ENCODE measurements at places on chromosomes 11 and 22.

DNA sequence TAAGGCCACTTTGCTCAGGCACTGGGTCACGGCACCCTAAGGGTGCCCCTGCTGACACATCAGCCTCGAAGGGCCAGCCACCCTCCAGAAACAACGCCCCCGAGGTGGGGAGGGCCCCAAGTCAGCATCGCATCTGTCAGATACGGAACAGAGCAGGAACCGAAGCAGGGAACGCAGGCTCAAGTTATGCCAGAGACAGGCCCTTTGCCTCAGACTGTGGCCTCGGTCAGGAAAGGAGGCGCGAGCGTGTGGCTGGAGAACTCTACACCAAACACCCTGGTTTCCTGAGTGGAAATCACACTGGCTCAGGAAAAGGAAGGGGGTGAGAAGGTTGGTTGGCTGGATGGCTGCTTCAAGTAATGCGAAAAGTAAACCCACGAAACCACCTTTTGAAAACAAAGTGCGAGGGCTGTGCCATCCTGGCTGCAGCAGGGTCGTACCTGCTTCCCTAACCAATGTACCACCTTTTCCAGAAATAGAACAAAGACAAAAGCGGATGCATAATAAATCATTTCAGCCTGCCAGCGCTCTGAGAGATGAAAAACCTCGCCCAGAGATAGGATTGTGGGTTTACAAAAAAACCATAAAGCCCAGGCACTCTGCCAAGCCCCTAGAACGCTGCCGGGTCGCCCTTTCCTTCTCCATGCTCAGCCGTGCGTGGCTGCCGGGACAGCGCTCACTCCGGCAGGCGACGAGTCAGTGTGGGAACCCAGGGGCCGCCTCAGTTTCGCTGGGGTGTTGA lies 38.6 kb downstream of the TRMU start:
- DNase-seq = no peak

- no peak for DNase-seq
Measured at GRCh38 chr22:35883031-35883620, 145.5 kb downstream of the RBFOX2 start.

GRCh38 chr11:120703358-120704152 lies 192.0 kb downstream of the GRIK4 start:
- DNase-seq = no peak

DNA sequence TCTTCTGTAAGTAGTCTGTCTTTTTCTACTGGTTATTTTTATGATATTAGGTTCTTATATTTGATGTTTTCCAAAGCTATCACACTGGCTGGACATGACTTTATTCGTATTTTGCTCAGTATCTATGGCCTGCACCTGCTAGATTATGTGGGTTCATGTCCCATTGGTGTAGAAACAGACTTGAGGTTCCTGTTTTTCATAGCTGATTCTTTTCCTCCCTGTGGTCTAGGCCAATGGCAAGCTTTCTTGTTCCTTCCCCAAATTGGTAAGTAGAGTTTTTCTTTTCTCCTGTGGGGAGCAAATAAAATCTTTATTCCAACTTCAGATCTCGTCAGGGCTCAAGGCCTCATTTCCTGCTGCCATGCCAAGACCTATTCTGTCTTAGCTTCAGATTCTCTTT lies 30.2 kb upstream of the SWAP70 start:
- DNase-seq = no peak

GRCh38 chr22:31734512-31734911 lies 15.4 kb downstream of the PRR14L start:
- DNase-seq = peak; percentile 38

DNA sequence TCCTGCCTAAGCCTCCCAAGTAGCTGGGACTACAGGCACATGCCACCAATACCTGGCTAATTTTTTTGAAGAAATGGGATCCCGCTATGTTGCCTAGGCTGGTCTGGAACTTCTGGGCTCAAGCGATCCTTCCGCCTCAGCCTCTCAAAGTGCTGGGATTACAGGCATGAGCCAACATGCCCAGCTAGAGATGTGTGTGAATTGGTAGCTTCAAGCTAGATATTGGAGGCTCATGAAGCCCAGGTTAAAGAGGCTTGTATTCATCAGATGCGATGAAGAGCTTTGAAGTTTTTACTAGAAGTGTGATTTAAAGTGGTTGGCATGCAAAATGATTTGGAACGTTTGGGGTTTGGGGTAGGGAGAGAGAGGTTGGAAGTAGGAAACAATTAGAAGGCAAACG lies 19.6 kb downstream of the NF2 start:
- DNase-seq = no peak

GRCh38 chr11:62644220-62644619 lies 2.2 kb downstream of the GANAB start:
- no peak for DNase-seq

DNA sequence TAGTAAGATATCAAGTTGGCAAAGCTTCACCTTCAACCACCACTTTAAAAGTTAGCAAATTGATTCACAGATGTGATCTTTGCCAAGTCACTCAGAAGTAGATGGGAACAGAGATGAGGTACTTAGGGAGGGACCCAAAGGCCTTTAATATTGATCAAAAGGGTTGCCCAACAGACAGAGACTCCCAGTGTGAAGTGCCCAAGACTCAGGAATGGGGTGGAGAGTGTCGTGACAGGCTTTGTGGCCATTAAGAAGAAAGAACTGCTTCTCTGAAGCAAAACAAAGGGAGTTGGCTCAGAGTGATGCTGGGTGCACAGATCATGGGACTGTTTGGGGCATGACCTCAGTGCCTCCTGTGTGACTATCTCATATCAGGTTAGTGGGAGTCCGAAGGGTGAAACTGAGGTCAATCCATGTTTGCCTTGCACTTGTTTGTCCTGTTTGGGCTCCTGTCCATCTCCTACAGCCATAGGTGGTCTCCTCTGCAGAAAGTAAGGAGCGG lies 132.3 kb downstream of the APIP start:
- no peak for DNase-seq

DNA sequence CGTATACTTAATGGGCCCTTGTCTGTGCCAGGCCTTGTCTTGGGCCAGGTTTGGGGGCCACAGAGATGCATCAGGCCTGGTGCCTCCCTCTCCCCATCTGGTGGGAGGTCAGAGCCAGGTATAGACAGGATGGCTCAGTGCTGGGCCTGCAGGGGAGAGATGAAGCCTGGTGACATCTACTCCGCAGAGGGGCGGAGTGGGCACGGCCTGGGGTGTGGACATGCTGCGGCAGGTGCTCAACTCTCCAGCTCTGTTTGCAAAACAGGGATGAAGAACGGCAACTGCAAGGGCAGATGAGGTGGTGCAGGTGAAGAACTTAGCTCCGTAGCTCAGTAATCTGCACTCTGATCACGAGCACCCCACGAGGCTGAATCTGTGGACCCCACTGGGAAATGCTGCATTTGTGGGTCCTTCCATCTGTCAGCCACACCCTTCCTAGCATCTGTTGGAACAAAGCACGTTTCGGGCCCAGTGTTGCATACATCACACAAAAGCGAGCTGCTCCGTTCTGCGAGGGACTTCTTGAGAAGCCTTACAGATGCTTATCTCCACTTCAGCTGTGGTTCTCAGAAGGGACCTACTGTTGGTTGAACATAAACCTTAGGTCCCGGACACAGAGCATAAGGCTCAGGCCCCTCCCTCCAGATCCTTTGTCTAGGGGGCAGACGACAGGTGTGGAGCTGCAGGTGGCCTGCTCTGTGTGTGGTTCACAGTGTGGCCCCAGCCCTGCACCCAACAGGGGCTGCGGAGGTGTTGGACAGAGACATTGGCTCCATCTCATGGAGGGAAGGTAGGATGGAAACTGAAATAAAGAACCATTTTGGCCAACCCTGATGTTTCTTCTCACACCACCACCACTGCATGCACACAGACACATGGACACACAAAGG lies 78.3 kb downstream of the LRRC32 start:
- DNase-seq = no peak

GRCh38 chr11:130328420-130328819 lies 13.7 kb upstream of the ZBTB44 start:
- no peak for DNase-seq

GRCh38 chr22:18048441-18048898 lies 24.1 kb upstream of the MICAL3 start:
- no peak for DNase-seq

DNA sequence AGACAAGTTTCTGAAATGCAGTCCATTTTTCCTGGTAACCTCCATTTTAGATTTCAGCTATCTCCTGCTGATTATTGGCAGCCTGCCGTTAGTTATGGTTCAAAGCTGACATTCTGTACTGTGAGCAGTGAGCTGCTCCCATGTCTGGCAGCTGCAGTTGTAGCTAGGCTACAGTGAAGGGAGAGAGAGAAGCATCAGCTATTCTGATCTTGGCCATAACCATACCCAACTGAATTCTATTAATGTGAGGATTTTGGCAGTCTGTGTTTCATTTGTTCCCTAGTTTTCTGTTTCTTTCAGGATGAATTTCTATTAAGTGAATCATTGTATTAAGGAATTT lies 33.4 kb downstream of the SIK2 start:
- no peak for DNase-seq

GRCh38 chr11:75031771-75032549 lies 43.2 kb downstream of the NEU3 start:
- no peak for DNase-seq

DNA sequence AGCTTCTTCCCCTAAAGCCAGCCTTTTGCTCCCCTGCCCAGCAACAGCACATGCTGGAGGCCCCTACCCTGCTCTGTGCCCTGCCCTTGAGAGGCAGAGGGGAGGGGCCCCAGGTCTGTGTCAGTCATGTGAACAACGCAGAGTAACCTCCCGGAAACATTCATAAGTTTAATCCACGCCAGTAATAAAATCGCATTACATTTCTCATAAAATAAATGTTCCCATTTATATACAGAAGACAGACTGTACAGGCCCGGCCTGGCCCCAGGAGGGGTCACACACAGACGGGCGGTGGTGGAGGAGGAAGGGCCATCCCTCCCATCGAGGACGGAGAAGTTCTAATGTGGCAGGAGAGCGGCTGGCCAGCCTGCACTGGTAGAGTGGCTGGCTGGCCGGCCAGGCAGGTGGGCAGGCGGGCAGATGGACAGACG lies 39.5 kb downstream of the LMO1 start:
- DNase-seq = no peak

DNA sequence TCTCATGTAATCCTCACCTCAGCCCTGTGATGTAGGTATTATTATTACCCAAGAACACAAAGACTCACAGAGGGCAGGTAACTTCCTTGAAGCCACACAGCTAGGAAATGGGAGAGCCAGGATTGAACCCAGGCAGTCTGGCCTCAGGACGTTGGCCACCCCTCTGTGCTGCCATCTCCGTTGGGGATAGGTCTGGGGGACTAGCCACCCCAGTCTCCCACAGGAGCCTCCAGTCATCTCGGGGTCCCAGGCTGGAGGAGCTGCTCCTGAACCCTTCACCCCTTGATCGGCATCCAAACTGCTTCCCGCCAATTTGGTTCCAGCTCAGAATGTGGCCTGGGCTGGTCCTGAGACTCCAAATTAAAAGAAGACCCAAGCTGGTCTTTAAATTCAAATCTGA lies 10.4 kb upstream of the TCF20 start:
- no peak for DNase-seq

Data from AG04449 (cell line).